Epithelial cell of prostate (primary cell): ENCODE measurements at places on chromosomes 5 and 9.

DNA sequence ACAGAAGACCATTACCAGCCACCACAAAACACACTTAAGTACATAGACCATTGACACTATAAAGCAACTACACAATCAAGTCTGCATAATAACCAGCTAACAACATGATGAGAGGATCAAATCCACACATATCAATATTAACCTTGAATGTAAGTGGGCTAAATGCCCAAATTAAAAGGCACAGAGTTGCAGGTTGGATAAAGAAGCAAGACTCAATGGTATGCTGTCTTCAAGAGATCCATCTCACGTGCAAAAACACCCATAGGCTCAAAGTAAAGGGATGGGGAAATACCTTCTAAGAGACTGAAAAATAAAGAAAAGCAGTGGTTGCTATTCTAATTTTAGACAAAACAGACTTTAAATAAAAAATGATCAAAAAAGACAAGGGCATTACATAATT, 113.6 kb upstream of the CD180 start:
- DNase-seq: no peak

GRCh38 chr5:99543841-99544240, 615.0 kb upstream of the CHD1 start:
- no peak for DNase-seq

DNA sequence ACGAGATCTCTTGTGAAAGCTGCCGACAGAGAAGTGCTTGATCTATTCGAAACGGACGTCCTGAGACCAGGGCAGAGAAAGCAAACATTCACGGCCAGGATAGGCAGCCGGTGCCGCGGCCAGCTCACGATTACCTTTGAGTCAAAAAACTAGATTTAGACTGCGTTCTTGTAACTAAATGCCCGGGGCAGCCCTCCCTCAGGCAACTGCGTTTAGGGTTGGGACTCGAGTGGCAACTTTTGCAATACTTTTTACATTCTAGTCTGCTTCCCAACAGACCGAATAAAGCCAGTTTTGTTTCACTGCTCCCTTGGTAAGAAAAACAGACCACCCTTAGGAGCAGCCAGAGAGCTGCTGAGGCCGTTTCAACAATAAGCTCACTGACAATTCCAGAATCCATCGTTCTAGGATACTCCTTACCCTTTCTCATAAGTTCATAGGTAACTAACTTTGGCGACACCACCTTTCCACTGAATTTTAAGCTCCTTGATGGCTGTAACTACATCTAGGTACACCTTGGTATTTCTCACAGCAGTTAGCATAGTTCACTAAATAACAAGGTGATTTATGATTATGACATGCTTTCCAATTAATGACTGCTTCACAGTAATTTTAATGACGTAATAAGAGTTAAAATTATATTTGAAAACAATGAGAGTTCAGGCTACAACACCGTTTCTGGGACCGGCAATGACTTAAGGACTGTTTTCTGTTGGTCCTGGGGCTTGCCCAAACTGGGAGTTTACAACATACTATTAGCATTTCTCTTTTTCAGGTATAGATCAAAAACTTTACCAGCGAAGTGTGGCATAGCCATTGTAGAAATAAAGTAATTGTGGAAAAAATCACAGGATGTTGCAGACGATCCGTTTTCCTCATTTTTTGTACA, 899 bp upstream of the RAPGEF6 start:
- no peak for DNase-seq

GRCh38 chr5:67636091-67636490, 439.5 kb upstream of the CD180 start:
- DNase-seq: no peak
